ENCODE measurements at places on chromosomes 7 and 10. TPM values are rescaled to one million over a fixed set of nuclear protein-coding genes. Genes with fewer than 3 reads are reported as not detected.
A peak's percentile ranks its signal among the peaks of the same experiment; 100 is the strongest.

The GRID1 gene
- polyA plus RNA-seq = not detected

DNA sequence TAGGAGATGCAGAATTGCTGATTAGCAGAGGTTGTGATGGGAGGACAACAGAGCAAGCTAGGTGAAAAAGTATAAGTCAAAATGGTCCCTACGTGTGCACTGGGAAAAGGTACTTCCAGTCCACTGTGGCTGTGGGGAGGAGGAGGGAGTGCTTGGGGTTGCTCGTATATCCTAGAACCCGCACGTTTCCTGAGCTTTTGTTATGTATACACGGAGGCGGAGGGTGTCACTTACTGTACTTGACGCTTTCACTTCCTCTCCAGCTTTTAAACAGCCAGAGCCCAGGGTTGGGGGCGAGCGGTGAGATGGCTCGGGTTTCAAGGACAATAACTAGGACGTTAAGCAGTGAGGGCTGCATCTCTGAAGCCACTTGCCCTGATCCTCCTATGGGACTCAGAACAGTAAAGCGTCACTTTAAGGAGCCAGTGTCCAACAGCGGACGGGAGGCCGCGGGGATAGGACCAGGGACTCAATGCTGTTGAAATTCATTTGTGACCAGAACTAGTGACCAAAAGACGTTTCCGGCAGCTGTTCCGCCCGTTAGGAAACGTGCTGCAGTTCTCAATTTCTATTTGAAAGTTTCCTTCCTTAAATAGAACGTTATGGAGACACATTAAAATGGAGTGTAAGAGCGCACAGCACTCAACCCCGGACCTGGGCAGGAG lies 985 bp upstream of the ETV1 start:
- DNase-seq = peak; percentile 49

DNA sequence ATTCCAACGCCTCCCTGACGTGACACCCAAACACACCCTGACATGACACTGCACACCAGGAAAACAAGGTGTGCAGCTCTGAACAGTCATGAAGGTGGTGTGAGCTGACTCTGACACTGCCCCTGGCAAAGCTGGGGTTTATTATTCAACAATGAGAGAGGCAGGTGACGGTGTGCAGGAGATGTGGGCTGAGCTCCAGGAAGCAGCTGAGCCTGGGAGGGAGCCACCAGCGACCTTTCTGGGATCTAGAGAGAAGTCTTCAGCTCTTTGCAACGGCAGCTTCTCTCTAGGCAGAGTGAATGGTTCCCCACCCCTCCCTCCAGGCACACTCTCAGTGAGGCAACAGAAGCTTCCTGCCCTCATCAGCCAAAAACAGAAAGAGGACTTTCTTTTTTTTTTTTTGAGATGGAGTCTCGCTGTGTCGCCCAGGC lies 65.6 kb downstream of the SH3PXD2A start:
- no peak for DNase-seq

DNA sequence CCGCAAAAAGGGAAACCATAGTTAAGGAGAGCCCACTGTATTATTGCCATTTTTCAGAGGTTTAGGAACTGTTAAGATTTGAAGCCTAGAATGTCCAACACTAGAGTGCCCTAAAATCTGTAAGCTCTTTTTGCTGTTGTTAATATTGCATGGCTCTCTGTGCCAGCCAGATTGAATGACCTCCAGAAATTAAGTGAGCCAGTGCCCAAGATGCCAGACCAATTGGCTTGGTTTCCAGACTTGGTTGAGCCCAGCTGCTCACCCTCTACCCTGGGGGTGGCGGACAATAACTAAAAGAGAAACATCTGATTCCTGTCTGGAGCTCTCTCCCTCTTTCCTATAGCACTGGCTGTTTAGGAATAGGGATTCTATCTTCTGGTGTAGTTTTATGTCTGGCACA lies 340.1 kb downstream of the PHF14 start:
- no peak for DNase-seq

The CUBN gene
- polyA plus RNA-seq = not detected

The MKI67 gene
- polyA plus RNA-seq = 0.02 TPM

DNA sequence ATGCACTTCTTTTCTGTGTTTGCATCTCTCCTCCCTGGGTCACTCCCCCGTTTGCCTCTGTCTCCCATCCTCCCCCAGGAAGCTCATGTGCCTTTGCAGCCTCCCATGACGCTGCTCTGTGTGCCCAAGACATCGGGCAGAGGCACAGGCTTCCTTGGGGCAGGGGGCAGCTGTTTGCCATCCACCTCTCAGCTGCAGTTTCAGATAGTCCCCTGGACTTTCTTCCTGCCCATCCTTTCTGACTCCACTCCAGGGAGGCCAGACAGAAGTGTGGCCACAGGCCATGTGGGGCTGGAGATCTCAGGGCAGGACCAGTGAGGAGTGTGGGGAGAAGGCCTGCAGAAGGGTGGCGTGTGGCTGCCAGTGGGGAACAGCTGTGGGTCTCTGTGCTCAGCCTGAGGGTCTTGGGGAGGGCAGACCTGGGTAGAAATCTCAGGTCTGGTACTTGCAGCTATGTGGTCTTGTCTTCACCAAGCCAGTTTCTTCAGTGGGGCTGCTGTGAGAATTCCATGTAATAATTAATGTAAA lies 10.6 kb upstream of the SAMD8 start:
- no peak for DNase-seq

GRCh38 chr7:16542401-16542800 lies 15.8 kb downstream of the LRRC72 start:
- DNase-seq = no peak

Measured in CD14-positive monocyte (primary cell).